ENCODE measurements at places on chromosomes 3 and 15. TPM values are rescaled to one million over a fixed set of nuclear protein-coding genes. Genes with fewer than 3 reads are reported as not detected.

GRCh38 chr15:48946074-48946839, 17.5 kb downstream of the SHC4 start:
- DNase-seq, result no peak
- no peak overlapping the region for H3K27ac ChIP-seq
- peaks cover 13% of the 10 kb centered on the region for H3K4me1 ChIP-seq
- H3K36me3 ChIP-seq, result no peaks in the 10 kb centered on the region
- H3K4me3 ChIP-seq, result no peak overlapping the region

Gene SOX14
- total RNA-seq, result not detected

Gene APOD
- 62.0 TPM for total RNA-seq

GRCh38 chr3:152026033-152026556, 152.7 kb downstream of the SUCNR1 start:
- DNase-seq, result no peak
- no peaks in the 10 kb centered on the region for H3K27me3 ChIP-seq

DNA sequence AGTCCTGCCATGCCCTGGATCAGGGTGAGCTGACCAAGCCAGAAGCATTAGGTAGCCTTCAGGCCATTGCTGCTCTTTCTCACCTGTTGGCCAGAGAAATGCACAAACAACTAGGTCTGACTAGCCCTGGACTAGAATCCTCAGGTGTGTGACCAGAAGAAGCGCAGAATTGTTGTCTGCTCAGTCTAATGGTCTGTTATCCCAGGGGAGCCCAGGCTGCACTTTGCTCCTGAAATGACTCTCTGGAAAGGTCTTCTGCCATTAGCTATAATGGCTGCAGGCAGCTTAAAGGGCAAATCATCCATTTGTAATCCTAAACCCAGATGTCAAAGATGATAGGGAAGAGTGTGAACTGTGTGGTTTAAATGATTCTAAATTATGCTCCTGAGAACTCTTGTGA, 246.1 kb downstream of the NFKBIZ start:
- H3K27me3 ChIP-seq, result no peaks in the 10 kb centered on the region

Gene GXYLT2
- 3.4 TPM for total RNA-seq

- no peaks in the 10 kb centered on the region for H3K4me1 ChIP-seq
- H3K36me3 ChIP-seq, result no peaks in the 10 kb centered on the region
- DNase-seq, result no peak
- no peaks in the 10 kb centered on the region for H3K27me3 ChIP-seq
- no peak overlapping the region for H3K27ac ChIP-seq
Measured at GRCh38 chr3:55937301-55937700, 450.2 kb upstream of the WNT5A start.
